ENCODE measurements at places on chromosomes 5 and 9. TPM values are rescaled to one million over a fixed set of nuclear protein-coding genes. Genes with fewer than 3 reads are reported as not detected.

PCDHB5 gene
- polyA plus RNA-seq = 0.49 TPM

DNA sequence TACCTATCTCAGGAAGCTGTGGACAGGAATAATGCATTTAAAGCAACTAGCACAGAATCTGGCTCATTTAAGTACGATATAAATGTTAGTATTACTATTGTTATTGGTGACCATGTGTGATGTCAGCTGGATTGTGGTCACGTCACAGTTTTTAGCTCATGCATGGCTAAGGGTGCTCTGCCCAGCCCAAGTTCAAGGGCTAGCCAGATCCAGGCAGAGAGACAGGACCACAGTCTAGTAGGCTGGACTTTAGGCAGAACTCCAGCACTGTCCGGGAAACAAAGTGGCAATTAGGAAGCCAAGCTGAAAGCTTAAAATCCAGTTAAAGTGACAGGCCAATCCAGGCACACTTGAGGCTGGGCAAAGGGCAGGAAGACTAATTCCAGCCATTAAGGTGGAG lies 273.6 kb downstream of the ADAMTSL1 start:
- DNase-seq = no peak

- DNase-seq = no peak
Observed at GRCh38 chr5:52796516-52797103, 8.9 kb downstream of the ITGA1 start.

DNA sequence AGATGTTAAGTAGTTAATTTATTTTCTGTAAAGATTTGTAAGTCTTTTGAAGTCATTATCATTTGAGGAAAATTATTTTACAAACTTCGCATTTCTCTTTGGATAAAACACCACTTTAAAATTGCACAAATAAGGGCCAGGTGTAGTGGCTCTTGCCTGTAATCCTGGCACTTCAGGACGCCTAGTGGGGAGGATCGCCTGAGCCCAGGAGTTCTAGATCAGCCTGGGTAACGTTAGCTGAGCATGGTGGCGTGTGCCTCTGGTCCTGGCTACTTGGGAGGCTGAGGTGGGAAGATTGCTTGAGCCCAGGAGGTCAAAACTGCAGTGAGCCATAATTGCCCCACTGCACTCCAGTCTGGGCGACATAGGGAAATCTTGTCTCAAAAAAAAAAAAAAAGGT lies 185.5 kb downstream of the KDM4C start:
- no peak for DNase-seq
